D341Med (cell line): ENCODE measurements at places on chromosomes 3 and 15.

DNA sequence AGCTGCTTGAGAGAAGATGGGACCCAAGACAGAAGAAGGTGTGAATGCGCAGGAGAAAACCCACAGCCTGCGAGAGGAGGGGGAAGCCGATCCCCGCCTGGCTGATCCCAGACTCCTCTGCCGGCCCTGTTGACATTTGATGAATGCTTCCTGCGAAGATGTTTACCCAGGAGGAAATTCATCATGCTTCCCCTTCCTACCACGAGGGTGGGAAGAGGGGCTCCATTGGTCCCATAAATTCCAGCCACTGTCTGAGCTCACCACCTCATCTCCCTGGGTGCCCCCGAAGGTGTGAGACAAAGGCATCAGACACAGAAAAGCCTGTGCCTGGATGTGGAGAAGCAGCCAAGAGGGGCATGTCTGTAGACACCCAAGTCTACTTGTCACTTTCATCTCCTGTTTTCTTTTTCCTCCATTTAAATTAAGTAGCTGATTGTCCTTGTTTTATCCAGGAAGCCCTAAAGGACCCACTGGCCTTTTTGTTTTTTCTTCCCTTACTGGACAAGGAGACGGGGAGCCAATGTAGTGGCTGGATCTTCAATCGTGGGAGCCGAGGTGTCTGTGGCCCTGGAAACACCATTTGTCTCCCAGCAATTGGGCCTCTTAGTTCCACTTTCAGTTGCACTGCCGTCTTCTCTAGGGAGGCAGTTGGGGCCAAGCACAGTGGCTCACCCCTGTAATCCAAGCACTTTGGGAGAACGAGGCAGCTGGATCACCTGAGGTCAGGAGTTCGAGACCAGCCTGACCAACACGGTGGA, 95.3 kb upstream of the HES1 start:
- DNase-seq: no peak

DNA sequence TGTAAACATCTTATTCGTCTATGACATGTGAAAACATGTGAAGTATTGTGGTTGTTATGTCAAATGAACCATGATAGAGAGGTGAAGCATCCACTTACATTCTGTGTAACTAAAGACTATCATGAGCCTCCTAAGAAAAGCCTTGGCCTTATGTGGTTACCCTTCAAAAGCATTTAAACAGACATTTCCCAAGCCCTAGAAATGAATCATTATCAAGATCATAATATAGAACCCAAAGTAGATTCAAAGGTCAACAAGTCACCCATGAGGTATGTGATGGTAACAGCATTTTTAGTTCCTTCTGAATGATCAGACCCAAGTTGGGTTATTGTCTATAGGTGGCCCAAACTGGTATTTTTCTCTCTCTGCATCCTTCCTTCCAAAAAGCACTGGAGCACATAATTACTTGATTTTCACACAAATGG, 408.0 kb downstream of the TBL1XR1 start:
- no peak for DNase-seq

DNA sequence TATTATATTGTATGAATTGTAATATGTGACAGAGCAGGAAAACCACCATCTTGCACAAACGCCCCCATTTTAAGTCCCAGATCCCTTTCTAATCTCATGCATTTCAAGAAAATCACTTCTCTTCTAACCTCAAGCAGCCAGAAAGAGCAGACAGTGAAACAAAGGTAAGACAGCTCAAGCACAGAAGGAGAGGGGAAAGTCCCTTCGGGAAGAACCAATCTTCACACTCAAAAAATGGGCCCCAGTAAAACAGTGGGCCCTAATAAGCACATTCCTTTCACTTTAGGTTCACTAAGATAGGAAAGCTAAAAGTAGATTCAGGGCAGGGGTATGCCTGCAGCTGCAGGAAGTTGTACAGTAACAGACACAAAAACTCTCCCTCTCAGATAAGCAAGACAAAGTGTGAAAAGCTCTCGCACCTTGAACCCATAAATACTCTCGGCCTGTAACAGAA, 1268.7 kb downstream of the SI start:
- no peak for DNase-seq

DNA sequence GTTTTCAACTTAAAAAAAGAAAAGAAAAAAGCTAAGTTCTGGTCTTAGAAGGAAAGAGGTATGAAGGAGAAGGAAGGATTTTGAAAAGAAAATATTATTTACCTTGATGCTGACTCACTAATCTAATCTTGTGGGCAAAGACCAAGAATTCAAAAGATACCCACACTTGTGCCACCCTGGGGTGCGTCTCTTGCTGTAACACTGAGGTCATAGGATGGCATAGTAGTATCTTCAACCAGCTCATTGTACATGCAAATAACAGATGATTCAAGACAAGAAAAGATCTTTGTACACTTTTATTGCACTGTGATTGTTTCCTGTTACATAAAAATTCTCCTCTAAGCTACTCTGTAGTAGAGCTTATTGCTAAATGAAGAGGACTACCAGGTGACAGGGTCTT, 17.3 kb downstream of the PLS1 start:
- no peak for DNase-seq

- no peak for DNase-seq
Measured at GRCh38 chr3:182971637-182972036, 8.7 kb downstream of the DCUN1D1 start.

DNA sequence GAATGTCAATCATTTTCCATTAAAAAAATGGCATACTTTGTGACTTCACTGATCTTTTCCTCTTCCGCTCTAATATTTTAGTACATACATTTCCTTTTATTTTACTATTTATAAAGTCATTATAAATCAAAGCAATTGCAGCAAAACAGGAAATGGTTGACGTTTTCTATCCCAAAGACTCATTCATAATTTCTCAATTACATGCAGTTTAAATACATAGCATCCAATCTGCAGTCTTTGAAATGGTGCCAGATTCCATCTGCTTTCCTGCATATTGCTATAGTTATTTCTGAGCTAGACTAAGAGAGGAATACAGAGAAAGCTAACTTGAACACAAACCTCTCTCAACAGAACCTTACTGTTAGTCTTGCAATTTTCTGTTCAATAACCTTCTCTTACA, 179.8 kb downstream of the ZPLD1 start:
- DNase-seq: no peak

DNA sequence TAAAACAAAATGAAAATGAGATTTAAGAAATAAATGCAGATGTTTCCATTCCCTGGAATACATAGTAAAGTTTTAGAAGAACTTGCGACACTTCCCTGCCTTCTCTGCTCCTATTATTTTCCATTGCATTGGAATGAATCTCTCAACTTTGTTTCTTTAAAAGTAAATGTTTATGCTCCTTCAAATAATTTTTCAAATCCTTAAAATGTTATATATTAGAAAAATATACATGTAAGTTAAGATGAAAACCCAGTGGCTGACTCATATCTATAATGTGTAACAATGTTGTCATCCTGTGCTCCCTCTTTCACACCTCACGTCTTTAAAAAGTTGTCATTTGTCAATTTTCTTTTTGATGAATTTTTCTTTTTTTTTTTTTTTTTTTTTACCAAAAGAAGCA, 3.6 kb downstream of the RBMS3 start:
- no peak for DNase-seq

- no peak for DNase-seq
Measured at GRCh38 chr15:101646672-101647071, 5.5 kb downstream of the TM2D3 start.
